ENCODE measurements at places on chromosomes 6 and 20.

DNA sequence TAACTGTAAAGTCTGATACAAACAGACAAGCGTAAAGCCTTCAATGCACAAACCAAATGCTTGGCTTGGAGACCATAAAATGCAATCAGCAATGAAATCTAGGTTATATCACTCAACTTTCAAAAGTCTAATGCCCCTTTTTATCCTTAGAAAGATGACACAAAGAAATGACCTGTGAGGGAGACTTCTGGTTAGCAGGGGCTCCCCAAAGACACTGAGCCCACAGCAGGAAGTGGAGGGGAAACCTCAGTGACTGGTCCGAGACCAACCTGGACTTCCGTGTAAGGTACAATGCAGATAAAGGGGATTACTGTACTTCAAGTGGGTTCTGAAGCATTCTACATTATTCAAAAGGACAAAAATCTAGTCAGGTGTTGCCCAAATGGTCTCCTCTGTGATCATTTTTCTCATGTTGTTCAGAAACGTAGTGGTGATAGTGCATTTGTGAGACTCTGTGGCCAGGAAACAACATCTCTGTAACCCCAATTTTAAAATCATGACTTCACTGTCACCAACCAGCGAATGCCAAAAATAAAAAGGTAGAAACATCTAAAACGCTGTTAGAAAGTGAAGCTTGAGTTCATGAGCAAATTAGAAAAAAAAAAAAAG, 88.2 kb downstream of the HIVEP2 start:
- DNase-seq, result no peak

- peak; percentile 87 for DNase-seq
Measured at GRCh38 chr20:33299111-33299603, 16.1 kb downstream of the BPIFB1 start.

DNA sequence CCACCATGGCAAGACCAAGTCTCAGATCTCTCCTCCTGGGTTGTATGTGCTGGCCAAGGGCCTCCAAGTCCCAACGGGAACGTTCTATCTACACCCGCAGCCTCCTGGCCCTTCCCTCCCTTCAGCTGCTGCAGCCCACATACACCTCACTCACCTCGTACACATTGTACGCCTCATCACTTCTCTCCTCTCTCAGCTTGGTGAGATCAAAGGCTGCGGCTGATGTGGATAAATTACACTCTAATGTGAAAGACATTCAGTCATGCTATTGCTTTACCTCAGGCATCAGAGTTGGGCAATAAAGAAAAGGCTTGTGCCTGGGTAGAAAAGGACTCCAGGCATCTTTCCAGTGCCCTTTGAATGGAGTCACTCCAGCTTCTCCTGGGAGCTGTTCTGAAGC, 135.3 kb upstream of the FOXQ1 start:
- no peak for DNase-seq

- no peak for DNase-seq
Measured at GRCh38 chr20:15619341-15619740, 953.9 kb downstream of the KIF16B start.

DNA sequence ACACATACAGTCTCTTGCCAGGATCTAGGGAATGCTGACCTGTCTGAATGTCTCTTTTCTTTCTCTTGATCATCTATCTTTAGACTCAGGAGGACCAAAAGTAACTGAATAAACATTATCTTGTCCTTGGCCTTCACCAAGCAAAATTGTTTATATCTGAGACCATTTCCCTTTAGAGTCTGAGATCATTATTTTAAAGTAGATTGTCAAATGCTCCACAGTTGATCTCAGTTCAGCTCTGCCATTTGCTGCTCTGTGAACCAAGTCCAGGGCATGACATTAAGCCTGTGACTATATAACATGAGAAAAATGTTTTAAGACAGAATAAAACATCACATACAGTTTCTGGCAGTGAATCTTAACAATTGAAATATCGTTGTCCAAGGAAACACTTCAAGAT, 148.3 kb upstream of the NRSN1 start:
- no peak for DNase-seq

DNA sequence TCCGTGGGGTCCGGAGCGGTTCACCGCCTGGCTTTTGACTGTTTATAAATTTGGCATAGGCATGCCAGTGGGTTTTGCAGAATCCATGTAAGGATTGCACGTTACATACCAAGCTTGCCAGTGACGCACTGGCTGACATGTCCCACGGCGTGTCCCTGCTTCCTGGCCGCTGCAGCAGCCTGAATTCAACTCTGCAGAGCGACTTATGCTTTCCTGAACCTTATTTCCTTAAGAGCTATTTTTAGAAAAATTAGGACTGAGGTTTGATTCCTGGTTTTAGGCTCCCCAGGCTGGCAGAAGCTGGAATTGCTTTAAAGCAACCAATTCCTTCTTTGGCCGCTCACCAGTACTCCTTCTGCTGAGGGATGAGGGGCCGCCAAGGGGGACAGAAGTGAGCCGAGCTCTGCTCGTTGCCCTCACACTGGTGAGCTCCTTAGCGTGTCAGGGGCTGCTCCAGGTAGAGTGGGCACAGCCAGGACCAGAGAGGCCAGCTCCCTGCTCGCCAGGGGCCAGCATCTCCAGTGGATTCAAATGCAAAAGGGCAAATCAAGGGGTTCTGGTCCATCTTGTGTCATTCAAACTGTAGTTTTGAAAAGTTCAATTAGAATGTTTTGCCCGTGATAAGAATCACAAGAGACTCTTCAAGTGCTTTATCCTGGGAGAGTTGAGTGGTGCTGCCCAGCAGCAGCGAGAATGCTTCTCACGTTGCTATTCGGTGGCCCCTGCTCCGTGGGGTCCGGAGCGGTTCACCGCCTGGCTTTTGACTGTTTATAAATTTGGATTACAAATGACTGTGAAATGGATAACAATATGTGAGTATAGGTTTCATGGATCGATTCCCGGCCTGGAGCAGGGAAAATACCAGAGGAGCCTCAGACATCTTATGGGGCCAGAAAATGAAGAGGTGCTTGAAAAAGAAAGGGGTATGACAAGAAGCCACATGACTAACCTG, 17.5 kb upstream of the IRF4 start:
- no peak for DNase-seq
